ENCODE measurements at places on chromosomes 5 and 9. TPM values are rescaled to one million over a fixed set of nuclear protein-coding genes. Genes with fewer than 3 reads are reported as not detected.

The TMEM215 gene
- total RNA-seq: not detected

The SDHA gene
- 185 TPM for total RNA-seq

The FAM221B gene
- not detected for total RNA-seq

The IQGAP2 gene
- 58.6 TPM for total RNA-seq

The TRIM7 gene
- total RNA-seq: 1.9 TPM

The SLC4A9 gene
- total RNA-seq: 0.40 TPM

The VLDLR gene
- not detected for total RNA-seq

The KIAA0825 gene
- 4.1 TPM for total RNA-seq

The NIPAL4 gene
- total RNA-seq: not detected

The HOMER1 gene
- 1.9 TPM for total RNA-seq

The TPM2 gene
- total RNA-seq: 76.7 TPM

DNA sequence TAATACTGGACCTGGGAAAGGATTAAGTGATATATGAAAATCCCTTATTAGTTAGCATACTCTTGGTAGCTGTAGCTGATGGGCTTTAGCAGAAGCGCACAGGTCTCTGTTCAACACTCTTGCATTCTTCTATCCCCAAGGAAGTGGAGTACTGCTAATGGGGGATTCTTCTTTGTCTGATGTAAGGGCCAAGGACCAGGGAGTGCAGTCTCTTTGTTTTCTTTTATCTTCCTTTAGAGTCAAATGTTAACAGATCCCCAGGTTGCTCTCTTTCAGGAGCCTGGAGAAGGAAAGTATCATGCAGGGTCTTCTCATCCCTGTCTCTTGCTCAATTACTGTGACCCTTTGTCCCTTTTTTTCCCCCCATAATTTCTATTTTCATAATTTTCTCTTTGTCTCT, 1146.9 kb upstream of the DMAC1 start:
- no peak for DNase-seq

- DNase-seq: no peak
Observed at GRCh38 chr5:141783005-141783946, 94.9 kb downstream of the PCDH1 start.

GRCh38 chr5:90109285-90109684, 300.3 kb downstream of the CETN3 start:
- no peak for DNase-seq

DNA sequence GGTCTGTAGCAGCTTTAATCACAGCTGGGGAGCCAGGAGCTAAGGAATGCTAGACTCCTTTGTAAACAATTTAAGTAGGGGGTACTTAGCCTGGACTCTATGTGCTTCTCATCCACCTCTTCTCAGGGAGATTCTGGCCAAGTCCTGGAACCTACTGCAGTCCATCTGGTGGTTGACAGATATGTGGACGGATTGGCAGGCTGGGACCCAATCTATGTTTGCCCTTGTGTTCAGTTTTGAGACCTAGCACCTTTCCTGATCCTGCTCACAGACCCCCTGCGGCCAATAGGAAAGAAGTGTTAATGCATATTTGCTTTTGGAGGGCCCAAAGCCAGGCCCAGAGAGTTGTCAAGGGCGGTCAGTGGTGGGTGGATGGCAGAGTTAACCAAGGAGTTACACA, 6.4 kb downstream of the SLC22A5 start:
- DNase-seq: no peak

GRCh38 chr5:64505769-64506566, at the start of gene RGS7BP:
TSS of gene RGS7BP (plus strand) at chr5:64506015. CDS start at chr5:64506625, 610 bp downstream.
- no peak for DNase-seq

DNA sequence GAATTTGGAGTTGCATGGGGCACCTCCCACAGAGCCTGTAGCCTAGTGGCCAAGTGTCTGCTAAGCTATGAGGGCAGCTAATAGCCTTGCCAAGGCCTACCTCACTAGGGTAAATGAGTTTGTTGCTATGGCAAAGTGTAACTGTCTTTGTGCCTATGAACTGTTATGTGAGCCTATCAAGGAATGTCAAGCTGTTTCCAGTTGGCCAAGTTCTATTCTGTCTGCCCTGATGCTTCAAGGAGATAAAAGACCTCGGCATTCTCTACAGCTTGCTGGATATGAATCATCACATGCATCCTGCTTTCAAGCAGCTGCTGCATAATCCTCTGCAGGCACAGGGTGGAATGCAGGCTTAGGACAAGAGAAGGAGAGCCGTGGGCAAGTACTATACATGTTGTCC, 69.8 kb upstream of the CCDC112 start:
- DNase-seq: no peak

DNA sequence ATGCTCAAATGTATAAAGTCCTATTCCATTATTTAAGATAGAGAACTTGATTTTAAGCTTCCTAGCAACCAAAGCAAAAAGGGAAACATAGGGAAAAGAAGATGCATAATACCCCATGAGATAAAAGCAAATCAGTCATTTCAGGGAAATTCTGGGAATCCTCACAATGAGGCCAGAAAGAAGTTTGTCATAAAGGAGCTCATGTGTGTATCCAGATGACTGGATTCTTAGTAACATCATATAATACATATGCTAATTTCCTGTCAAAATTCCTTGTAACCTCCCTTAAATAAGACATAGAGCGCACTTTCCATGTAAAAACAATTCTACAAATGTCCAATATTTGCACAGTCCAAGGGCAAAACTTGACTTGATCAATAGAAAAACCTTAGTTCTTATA, 411.0 kb upstream of the WWC1 start:
- no peak for DNase-seq

GRCh38 chr9:68974431-68974830, 39.5 kb downstream of the PRKACG start:
- no peak for DNase-seq

- DNase-seq: no peak
Observed at GRCh38 chr9:126127591-126127990, 199.0 kb upstream of the MVB12B start.

- DNase-seq: peak; percentile 97
Observed at GRCh38 chr5:150517272-150518152, 9.6 kb downstream of the NDST1 start.

- DNase-seq: no peak
Observed at GRCh38 chr5:93069276-93069675, 511.7 kb downstream of the NR2F1-AS1 start.

GRCh38 chr9:133164191-133164590, 477 bp upstream of the GBGT1 start:
- DNase-seq: no peak

DNA sequence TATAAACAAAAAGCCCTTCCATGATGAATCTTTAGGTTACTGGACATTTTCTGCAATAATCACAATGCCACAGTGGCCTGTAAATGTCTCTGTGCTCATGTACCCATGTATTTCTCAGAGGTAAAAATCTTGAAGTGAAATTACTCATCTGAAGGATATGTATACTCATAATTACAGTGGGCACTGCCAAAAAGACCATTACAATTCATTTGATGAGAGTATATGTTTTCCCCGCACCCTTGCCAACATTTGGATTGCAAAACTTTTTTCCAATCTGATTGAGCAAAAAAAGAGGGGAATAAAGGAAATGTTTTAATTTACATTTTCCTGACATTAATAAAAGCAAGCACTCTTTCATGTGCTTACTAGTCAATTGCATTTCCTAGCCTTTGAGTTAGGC, 110.5 kb downstream of the EPB41L4A start:
- DNase-seq: no peak
